Stimulated activated CD4-positive, alpha-beta T cell treated with anti-CD3 and anti-CD28 coated beads, Interleukin-15, amount 100 ng/mL, for 24 hours (primary cell): ENCODE measurements at places on chromosomes 2 and 18.

GRCh38 chr18:27887711-27888495 lies 289.0 kb downstream of the CDH2 start:
- DNase-seq = no peak

GRCh38 chr2:47172156-47172921 lies 17.2 kb upstream of the STPG4 start:
- DNase-seq = no peak

DNA sequence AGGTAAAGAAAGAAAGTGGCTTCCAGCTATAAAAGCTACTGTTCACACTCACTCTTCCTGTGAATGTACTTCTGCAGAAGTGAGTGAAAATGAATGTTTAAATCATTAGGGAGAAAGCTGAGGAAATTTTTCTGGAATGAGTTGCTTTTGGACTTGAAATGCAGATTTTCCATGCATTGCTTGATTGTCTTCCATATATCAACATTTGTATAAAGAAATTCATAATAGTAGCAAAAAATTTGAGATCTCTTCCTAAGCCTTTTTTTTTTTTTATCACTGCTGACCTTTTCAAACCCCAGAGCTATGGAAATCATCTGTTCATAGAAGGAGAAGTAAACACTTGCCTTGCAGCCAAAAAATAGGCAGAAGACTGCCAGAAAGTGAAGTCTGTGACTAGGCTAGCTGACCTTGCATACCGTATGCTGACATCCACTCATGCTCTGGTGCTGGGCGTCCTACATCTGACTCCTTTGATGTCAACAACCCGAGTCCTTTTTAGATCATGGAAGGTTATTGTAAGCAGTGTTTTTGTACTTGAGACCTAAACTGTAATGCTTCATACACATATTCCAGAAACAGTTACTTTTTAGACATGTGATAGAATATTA lies 154.5 kb upstream of the RASGRP3 start:
- no peak for DNase-seq

- DNase-seq = no peak
Observed at GRCh38 chr2:61966087-61966727, 60.7 kb downstream of the COMMD1 start.

DNA sequence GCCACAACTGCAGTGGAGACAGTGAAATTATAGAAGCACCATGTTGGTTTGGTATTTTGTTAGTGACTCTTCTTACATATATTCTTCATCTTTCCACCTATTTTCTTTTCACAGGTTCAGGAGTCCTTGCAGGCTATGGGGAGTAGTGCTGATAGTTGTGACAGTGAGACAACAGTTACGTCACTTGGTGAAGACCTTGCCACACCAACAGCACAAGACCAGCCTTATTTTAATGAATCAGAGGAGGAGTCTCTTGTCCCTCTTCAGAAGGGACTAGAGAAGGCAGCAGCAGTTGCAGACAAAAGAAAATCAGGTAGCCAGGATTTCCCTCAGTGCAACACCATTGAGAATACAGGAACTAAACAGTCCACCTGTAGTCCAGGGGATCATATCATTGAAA lies 23.6 kb downstream of the ITPRID2 start:
- DNase-seq = no peak

DNA sequence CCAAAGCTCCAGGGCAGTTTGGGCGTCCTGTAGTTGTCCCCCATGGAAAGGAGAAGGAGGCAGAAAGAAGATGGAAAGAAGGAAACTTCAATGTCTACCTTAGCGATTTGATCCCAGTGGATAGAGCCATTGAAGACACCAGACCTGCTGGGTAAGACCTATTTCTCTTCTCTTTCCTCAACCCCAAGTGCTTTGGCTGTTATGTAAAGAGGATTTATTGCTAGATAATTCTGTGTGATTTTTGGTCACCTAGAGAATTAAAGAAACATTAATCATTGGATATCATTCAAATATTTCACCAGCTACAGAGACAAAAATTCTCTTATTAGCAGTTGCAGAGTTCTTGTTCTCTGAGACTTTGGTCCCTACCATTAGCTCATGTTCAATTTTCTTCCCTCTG lies 1.9 kb downstream of the GALNT5 start:
- no peak for DNase-seq
